CD8-positive, alpha-beta T cell (primary cell): ENCODE measurements at places on chromosomes 12 and 14.

DNA sequence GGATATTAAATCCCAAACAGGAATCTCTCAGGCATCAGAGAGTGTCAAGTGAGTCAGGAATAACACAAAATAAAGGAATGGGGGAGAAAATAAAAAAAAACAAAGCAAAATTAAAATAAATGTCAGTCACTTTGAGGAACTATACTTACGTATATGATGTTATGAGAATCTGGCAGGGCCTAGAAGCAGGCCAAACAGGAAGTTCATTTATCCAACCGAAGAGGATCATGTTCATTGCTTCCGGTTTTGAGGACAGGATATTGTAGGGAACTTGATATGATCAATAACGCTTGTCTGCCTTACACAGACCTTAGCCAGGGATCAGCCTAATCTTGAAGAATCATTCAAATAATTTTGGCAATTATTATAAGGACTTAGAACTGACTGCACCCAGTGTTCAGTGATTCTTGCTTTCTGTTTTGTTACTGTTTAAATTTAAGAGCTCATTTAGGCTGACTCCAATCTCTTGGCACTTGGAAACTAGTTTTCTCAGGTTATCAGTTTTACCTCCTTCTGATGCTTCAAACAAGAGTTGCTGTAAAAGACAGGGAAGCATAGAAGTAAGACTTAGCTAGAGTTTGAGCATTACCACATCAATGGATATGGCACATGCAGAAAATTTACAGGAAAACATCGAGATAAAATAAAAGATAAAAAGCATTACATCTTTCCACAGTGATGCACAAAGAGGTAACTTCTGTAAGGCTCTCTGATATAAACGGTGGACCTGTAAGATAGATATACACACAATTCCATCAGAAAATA, 53.4 kb downstream of the ZFC3H1 start:
- no peak for DNase-seq

DNA sequence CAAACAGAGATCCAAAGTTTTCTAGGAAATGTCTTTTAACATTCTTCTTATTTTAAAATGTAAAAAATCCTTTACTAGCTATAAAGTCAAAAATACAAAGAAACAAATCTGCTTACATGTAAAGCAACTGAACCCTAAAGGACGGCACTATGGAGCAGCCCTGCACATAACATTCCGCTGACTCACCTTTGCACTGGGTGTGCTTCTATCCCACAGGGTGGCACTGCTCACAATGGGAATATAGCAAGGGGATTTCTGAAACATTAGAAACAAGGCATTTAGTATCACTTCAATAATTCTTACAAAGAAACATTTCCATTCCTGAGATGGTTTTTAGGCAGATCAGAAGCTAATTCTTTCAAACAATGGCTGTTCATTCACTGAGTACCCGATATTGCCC, 94.3 kb downstream of the C12orf42 start:
- DNase-seq = no peak

DNA sequence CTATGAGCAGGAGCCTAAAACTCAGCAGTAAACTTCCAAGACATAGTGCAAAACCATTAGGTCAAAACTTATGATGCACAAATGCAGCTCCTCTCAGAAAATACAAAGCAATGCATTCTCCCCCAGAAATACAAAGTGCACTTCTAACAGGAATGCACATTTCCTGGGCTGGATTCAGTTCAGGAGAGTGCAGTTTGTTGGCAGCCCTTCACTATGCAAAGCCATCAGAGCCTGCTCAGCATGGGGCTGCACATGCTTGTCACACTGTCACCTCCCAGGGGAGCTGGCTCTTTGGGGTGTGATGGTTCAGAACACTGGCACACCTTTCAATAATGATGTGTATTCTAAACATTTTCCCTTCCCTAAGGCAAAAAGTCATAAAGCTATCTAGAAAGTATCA, 110.4 kb downstream of the KCNK10 start:
- no peak for DNase-seq

GRCh38 chr12:122245553-122245952, 19.7 kb upstream of the DIABLO start:
- DNase-seq = no peak

GRCh38 chr12:47714826-47715386, 9.1 kb upstream of the RPAP3 start:
- no peak for DNase-seq

- peak; percentile 50 for DNase-seq
Measured at GRCh38 chr12:114662512-114663177, 21.3 kb downstream of the TBX3 start.

DNA sequence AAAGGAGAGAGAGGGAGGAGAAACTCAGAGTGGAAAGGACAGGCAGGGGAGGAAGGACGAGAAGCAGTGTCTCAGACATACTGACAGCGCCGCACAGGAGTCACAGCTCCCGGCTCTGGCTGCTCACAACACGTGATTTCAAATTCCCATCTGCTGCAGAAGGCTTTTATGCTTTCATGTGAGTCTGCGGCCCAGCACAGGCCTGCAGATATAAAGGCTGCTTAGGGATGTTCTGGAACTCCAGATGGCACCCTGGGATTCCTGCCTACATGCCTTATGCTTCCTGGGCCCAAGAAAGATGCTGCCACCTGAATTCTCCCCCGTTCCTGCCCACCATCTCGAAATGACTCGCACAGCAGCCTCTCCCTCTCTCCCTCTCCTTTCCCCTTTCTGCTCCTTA, 89.6 kb downstream of the NUAK1 start:
- DNase-seq = no peak
